ENCODE measurements at places on chromosomes 11 and 22.

- no peak for DNase-seq
These were observed 733.0 kb upstream of the KIRREL3 start for GRCh38 chr11:127733552-127733951.

DNA sequence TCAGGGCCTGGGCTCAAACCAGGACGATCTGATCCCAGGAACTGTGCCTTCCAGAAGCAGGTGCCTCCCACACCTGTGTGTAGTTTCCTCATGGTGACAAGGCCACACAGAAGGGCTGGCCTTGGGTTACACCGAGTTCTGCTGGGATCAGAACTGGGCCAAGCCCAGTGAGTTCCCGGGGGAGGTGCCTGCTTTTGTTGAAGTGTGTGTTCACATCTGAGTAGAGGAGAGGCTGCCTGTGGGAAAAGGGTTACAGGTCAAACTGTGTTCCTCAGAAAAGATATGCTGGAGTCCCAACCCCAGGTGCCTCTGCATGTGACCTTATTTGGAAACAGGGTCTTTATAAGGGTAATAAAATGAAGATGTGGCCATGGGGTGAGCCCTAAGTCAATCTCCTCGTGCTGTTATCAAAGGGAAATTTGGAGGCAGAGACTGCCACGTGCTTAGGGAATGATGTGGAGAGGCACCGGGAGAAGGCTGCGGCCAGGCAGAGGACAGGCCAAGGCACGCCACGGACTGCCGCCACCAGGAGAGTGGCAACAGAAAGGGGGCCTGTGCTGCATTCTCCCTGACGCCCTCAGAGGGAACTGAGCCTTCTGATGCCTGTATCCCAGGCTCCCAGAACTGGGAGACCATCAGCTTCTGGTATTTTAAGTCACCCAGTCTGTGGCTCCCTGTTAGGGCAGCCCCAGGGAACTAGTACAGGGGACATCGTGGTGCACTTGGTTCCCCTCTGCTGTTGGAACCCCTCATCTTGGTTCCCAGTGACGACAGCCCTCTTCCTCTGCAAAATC, 158.8 kb downstream of the CACNA1I start:
- no peak for DNase-seq

GRCh38 chr11:73185680-73186293, 32.3 kb upstream of the P2RY2 start:
- DNase-seq: peak; percentile 17

- DNase-seq: no peak
These were observed 1.5 kb downstream of the EHD1 start for GRCh38 chr11:64876835-64877341.

- DNase-seq: no peak
These were observed 11.5 kb downstream of the TMPRSS13 start for GRCh38 chr11:117917591-117918151.

DNA sequence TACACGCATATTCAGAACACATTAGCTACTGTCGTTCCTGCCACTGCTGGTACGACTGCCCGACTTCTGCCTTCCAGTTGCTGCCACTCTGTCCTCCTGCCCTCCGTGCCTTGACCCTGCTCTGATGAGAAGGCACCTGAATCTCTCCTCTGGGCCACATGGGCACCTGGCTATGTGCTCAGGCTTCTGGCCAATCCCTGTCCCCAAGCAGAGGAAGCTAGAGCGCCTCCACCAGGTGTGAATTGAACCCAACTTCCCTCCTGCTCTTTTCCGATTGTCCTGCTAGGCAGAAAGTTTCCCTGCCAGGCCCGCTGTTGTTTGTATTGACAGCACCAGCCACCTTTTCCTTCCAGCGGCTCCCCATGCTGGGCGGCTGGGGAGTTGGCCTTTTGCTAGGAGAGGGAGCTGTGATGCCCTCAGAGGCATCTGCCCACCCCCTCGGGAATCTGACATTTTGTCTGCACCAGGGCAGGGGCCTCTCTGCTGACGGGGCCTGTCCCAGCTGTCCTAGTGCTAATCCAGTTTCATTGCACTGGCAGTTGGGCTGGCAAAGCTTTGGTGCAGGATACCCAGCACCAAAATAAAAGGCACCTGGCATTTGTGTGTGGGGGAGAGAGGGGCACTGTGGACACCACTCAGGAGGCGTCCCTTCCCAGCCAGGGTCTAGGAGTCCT, 118.0 kb downstream of the GRIK4 start:
- DNase-seq: no peak

- DNase-seq: no peak
These were observed 4.3 kb upstream of the PNPLA3 start for GRCh38 chr22:43919106-43919973.

GRCh38 chr11:4751201-4751600, 18.5 kb downstream of the OR51F1 start:
- no peak for DNase-seq

- no peak for DNase-seq
These were observed 33.5 kb upstream of the TXNRD2 start for GRCh38 chr22:19974935-19975706.

- no peak for DNase-seq
These were observed 4.9 kb downstream of the GRK3 start for GRCh38 chr22:25569361-25569760.

GRCh38 chr22:39306456-39307361, 12.7 kb downstream of the RPL3 start:
- no peak for DNase-seq

GRCh38 chr22:47794851-47795250, 1032.4 kb downstream of the TBC1D22A start:
- no peak for DNase-seq

DNA sequence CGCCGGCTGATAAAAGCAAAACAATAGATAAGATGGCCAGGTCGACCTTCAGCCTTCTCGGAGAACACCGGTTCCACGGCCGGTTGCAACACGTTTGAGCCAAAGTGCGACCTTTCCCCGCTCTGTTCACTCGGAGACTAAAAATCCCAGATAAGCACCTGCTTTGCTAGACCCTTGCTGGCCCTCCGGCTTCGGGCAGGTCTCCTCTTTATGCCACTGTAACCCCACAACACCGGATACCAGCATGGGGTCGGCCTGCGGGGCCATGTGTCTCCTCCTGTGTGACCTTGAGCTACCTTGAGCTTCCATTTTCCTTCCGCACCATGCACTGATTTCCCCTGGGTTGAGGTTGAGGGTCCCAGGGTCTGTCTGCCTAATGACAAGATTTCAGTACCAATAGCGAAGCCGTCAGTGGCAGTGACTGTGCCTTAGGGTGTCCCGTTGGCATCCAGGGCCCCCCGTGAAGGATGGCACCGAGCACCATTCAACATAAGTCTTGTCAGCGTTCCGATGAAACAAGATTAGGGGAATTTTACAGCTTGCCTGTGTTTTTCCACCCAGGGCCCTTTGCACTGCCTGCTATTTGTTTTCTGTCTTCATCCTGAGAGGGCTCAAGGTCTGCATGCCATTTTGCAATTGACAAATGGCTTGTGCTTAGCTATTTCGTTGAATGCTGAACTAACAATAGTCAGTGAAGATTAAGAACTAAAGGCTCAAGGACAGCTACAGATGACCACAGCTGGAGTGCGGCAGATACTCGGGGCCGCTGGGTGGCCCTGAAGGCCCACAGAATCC, 118.6 kb downstream of the KCNQ1 start:
- DNase-seq: no peak

- no peak for DNase-seq
These were observed 48.0 kb downstream of the FAT3 start for GRCh38 chr11:92272651-92273050.

DNA sequence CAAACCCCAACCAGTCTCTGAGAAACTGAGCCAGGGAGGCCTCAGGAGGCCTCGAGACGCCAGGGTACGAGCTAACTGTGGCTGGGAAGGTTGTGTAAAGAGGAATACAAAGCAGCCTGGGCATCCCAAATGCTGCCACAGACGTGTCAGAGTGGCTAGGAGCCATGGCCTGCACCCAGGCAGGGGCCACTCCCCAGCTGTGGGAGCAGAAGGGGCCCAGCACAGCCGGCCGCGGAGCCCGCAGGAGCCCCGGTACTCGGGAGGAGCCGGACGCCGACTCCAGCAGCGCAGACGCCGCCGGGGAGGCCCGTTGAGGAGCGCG, 349.8 kb upstream of the B3GAT1 start:
- DNase-seq: no peak

GRCh38 chr22:35622191-35622913, 5.2 kb upstream of the MB start:
- no peak for DNase-seq

GRCh38 chr22:44842417-44842816, 90.0 kb downstream of the ARHGAP8 start:
- no peak for DNase-seq

DNA sequence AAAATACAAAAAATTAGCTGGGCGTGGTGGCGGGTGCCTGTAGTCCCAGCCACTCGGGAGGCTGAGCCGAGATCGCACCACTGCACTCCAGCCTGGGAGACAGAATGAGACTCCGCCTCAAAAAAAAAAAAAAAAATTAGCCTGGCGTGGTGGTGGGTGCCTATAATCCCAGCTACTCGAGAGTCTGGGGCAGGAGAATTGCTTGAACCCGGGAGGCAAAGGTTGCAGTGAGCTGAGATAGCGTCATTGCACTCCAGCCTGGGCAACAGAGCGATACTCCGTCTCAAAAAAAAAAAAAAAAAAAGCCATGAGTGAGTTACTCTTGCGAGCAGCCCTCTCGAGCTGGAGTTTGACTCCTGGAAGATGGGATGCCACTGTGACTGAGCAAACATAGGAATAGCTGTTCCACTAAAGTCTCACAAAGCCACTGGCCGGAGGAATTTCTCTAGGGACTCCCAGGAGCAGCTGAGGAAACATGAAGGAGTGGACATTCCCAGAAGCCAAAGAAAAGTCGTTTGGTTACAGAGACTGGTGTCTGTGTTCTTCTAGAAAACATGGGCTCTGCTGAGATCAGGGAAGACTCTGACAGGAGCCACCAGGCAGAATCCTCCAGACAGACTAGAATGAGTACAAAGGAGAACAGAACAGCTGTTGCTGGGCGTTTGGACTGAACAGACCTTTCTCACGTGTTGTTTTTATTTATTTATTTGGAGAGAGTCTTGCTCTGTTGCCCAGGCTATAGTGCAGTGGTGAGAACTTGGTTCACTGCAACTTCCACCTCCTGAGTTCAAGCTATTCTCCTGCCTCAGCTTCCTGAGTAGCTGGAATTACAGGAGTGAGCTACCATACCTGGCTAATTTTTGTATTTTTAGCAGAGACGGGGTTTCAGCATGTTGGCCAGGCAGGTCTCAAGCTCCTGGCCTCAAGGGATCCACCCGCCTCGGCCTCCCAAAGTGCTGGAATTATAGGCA, 32.4 kb upstream of the MYH9 start:
- no peak for DNase-seq

DNA sequence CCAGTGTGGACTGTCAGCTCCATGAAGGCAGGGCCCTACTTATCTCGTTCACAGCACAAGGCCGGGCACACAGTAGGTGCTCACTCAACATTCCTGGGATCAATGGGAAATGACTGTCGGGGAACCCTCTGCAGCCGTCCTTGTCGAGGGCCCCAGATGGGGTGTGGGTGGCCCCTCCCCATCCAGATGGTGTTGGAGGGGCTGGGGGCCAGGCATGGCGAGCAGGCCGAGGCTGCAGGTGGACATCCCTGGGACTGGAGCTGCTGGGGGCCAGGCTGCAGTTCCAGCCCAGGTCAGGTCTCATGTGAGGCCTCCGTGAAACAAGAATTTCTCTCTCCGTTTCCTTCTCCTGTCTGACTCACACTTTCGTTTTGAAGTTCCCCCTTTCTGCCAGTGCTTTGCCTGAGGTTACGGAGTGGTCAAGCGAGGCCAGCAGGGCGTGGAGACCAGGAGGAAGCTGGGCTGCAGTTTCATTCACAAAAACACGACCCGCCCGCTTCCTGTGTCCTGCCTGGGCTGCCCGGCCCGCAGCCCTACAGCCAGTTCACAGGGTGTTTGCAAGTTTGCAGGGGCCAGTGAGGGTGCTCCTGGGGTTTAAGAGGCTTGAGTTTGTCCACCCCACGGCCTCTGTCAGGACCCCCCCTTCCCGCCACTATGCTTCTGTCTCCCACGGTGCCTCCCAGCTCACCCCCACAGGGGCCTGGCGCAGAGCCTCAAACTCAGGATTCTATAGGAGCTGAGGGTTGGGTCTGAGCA, 4.5 kb downstream of the MYEOV start:
- no peak for DNase-seq

DNA sequence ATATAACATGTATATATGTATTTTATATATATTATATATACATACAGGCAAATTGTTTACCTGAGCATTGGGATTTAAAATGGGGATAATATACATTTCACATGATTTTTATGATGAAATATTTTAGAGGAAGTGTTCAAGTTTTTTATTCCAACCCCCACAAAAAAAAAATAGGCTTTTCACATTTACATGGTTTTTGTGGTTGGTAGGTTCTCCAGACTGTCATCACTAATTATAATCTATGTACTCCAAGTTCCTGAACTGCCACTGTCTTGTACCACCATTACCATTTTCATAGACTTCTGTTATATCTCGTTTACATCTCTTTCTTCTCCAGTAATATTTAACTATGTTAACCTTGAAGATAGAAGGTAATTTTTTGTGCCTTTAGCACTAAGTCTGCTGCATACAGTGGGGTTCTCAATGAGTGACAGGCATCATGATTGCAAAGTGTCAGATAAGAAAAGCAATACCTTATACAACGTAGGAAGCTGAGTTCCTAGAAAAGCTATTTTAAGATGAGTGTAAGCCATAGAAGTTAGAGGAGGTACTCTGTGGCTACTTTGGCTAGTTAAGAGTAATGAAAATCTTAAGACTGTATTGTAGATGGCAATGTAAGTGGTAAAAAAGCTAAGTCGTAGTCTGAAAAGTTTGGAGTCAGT, 5.2 kb downstream of the TMEM126A start:
- no peak for DNase-seq

DNA sequence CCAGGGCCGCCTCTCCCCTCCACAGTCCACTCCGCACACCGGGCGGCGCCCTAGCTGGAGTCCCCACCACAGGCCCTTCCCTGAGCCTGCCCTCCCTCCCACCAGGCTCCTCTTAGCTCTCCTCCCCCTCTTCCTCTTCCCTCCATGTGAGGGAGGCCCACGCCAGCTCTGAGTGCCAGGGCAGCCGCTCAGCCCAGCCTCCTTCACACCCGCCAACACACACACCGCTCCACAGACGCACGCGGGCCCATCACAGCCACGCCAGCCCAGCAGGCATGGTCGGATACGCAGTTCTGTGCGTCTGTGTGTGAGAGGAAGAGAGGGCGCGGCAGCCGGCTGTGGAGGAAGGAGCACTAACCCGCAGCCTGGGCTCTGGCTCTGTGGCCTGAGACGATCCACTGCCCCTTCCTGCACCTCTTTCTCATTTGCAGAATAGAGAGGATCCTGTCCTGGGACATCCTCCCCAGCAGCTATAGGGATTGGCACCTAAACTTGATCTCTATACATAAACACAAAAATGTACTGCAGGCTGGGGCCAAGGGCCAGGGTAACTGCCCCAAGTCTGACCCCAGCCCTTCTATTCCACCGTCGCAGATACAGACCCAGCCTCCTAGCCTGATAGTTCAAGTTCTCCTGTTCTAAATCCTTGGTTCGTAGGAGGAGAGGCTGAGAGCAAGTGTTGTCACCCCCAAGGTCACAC, 3.5 kb downstream of the CHRM4 start:
- DNase-seq: no peak

DNA sequence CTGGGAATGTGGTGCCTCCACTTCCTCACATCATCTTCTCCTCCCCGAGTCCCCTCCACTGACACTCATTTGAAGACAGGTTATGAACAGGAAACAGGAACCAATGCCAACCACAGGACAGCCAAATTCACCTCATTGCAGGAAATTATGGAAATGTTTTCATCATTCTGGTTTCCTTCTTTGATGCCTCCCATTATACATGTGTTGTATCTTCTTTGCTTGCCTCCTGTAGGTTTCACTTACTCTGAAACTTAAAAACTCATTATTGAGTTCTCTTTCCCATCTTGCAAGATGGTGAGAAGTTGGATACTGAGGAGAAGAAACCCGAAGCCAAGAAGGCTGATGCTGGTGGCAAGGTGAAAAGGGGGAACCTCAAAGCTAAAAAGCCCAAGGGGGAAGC, 108.5 kb downstream of the PHF21B start:
- DNase-seq: no peak
